ENCODE measurements at places on chromosomes 13 and 19.

GRCh38 chr19:49552749-49553148 lies 24.9 kb downstream of the RCN3 start:
- DNase-seq = no peak

GRCh38 chr13:32969516-32969941 lies 46.7 kb upstream of the KL start:
- DNase-seq = no peak

DNA sequence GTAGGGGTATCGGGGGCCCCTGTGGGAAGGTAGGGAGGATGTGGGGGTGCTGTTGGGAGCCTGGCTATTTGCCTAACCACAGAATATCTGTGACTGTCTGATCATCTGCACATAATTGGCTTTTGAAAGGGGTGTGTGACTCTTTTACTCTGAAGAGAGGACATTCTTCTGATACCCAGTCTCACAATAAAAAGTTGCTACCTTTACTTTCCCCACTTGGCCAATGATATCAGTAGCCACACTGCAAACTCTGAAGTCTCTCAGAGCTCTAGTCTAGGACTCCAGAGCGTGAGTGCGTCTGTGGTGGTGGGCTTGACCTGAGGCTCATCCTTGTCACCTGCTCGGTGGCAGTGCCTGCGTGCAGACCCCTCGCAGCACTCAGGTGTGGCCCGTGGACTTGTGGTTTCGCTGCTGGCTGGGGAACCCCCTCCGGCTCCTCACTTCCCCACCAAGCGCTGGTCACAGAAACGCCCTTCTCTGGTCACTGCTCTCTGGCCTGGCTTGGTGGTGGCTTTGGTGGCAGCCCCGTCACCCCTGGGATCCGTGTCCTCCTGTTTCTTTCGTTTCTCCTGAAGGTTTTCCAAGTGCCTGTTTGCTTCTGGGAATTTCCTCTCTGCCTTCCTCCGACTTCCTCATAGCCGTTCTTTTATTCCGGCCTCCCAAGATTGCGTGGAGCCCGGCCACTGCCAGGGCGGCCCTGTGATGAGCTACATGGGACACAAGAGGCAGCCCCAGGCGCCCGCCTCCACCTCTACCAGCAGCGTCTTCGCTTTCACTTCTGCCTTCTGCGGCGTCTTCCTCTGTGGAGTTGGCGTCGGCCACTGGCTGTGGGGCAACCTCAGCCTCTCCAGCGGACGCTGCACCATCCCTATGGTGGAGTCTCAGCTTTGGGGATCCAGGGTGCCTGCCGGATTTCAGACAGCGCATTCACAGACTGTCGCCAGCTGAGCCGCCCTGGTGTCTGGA lies 78.0 kb downstream of the ATP11A start:
- no peak for DNase-seq

DNA sequence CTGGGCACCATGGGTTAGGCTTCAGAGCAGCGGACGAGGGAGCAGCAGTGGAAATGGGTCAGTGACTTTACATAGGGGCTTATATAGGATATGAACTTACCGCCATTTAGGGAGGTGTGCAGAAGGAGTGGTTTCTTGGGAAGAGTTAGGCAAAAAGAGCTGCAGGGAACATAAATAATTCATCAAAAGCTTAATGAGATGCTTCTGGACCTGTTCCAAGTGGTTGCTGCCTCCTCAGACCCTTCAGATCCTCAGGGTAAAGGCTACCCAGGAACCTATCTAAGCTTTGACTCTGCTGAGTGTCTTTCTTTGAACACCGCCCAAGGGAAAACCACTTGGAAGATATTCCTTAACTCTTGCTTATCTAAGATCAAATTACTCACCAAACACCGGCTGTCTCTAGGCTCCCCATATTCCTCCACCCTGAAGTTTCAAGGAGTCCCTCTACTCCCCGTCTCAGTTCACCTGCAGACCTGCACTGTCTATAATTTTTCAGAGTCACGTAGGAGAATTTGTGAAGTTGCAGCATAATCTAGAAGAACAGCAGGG lies at the start of gene IGFL4:
Gene IGFL4, minus strand, starts transcription at position 51 of the 549 bp plus-strand sequence. Its CDS starts 40 bp downstream, at position 11.
- no peak for DNase-seq

DNA sequence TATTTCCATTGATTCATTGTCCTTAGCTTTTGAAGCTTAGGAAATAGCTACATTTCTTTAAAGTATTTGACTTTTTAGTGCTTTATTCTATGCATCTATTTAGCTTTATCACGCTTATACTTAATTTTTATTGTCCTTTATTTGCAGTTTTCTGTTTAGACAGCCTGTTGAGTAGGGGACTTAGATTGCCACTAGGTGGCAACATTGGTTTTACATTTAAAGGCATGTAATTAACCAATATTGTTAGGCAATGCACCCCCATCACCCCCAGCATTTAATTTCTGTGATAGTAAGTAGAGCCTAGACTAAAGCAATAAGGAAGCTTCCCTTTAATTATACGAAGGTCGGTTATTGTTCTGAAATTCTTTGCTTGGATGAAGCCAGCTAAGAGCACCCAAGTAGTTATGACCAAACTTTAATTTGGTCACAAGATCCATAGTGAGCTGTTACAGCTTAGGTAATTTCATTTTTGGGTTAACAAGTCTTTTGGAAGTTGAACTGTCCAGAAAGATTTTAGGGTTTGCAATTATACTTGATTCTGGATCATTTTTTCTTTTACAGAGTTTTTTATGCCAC lies 36.5 kb downstream of the B3GLCT start:
- no peak for DNase-seq

DNA sequence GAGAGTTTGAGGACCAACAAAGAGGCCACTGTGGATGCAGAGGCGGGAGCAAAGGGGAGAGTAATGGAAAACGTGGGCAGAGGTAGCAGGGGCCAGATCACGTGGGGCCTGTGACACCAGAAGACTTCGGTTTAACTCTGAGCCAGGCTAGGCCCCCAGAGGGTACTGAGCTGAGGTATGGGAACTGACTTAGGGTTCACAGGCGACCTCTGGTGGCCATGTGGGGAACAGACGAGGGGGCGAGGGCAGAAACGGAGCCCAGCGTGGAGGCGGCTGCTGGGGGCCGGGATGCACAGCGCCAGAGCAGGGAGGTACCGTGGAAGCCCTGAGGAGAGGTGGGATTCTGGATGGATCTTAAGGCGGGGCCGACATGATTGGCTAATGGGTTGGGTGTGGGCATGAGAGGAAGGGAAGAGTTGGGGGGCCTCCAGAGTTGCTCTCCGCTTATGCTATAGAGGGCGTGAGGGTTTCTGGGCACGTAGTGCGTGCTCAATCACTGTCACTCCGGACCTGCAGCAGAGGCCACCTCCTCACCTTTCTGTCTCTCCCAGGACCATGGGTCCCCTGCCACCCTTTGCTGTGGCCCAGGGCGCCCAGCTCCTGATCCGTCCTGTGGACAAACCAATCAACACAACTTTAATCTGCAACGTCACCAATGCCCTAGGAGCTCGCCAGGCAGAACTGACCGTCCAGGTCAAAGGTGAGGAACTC lies 13.7 kb downstream of the PVR start:
- DNase-seq = peak; percentile 40

DNA sequence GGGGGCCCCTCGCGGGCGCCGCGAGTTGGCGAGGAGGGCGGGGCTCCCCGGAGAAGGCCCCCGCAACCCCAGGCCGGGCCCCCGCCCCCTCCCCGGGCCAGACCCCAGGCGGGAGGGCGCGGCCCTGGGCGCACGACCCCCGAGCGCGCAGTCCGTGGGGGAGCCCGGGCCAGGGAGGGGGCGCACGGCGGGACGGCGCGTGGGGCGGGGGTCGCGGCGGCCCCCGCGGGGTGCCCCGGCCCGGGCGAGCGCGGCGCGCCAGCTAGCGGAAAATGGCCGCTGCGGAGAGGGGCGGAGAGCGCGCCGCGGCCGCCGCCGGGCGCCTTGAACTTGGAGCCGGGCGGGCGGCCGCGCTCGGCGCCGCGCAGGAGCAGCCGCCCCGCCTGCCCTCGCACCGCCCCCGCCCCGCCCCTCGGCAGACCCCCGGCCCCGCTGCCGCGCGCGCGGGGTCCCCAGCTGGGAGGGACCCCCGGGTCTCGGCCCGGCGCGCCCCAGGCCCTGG lies 6.4 kb upstream of the NFIC start:
- DNase-seq = no peak
